Stimulated activated CD4-positive, alpha-beta T cell treated with anti-CD3 and anti-CD28 coated beads, Interleukin-4, amount 100 ng/mL, for 1 hour (primary cell): ENCODE measurements at places on chromosomes 3 and 15.
A peak's percentile ranks its signal among the peaks of the same experiment; 100 is the strongest.

DNA sequence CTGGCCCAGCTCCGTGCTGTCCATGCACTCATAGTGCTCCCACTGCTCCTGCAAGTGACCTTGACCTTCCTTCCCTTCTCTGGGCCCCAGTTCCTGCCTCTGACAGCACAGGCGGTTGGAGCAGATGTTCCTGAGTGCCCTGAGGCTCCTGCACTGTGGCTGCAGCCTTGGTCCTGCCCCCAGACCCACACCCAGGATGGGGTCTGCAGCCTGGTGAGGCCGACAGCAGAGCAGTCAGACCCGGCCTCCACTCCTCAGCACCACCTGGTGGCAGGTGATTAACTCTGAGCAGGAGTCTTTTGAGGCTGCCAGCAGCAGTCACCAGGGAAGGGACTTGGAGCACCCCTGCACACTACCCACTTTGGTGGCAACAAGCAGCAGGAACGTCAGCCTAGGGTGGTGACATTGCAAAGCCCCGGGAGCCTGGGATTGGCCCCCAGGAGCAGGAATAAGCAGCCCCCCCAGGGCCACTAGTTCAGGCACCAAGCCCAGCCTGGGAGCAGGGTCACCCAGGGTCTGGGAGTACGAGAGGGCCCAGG lies 64.6 kb downstream of the CYP11A1 start:
- DNase-seq, result peak; percentile 42

DNA sequence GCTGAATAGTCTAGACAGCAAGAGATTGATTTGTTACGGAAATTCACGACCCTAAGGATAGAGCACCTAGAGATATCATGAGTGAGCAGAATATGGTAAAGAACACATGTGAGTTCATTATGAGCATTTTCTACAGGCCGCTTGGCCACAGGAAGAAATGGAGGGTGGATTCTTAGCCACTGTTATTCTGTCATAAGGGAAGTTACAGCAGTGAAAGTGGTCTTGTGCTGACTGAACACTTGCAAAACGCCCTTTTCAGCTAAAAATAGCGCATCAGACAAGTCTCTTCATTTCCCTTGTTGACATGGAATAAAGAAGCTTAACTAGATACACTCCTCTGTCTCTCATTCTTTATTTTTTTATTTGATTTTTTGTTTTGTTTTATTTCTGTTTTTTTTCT lies 19.8 kb downstream of the DGKG start:
- no peak for DNase-seq

- no peak for DNase-seq
Measured at GRCh38 chr3:79297245-79297960, 470.4 kb downstream of the ROBO1 start.

- no peak for DNase-seq
Measured at GRCh38 chr3:188916934-188917401, 254.8 kb upstream of the TPRG1 start.

DNA sequence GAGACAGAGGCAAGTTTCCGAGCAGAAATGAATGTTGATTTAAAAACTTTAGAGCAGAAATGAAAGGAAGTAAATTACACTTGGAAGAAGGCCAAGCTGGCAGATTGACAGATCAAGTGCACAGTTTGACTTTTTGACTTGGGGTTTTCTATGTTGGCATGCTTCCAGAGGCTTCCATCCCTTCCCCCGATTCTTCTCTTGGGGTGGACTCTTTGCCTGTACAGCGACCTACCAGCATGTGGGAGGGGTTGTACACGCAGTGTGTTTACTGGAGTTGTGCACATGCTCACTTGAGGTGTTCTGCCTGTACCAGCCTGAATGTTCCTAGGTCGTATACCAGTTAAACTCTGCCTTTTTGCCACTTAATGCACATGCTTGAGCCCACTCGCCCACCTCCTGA lies 701.5 kb upstream of the GBE1 start:
- DNase-seq, result no peak

DNA sequence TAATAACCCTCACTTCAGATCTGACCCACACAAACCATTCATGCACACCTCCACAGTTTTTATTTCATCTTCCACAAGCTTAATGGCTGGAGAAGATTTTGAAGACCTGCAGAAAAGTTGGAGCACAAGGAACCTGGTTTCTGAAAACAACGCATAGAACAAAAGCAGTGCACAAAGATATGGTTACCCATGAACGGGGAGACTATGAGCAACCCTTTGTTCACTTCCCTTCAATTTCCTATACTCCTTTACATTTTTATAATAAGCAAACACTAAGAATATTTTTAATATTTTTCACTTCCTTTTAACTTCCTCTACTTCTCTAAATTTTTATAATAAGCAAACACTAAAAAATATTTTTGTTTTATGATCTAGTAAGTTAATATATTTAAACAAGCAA lies 103.5 kb upstream of the UBE2E2 start:
- DNase-seq, result no peak

DNA sequence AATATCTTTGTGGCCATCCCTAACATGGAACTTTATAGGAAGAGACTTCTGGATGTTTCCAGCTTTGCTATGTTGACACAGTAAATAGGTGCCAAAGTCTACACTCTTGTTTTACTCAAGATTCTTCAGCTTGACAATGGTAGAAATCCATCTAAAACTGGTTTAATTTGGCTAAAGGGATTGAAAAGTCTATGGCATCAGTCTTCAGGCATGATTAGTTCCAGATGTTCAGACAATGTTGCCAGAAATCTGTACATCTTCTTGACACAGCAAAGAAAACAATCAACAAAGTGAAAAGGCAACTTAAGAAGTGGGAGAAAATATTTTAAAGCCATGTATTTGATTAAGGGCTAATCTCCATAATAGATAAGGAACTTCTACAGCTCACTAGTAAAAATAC lies 130.5 kb downstream of the LRRC3B start:
- no peak for DNase-seq

DNA sequence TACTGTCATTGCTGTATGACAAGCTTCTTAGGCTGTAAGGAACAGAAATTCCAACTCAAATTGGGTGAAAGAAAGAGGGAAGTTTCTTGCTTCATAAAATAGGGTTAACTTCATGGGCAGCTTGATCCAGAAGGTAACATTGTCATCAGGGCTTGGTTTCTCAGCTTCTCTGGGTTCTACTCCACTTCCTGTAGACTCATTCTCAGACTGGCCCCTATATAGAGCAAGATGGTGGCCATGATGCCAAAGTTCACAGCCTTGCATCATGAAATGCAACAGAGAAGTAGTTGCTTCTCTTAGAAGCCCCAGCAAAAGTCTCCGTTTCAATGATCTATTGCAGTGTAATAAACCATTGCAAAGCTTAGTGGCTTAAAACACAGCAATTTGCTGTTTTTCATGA lies 33.6 kb downstream of the TMEM40 start:
- DNase-seq, result no peak

GRCh38 chr3:72664184-72664975 lies 183.9 kb downstream of the SHQ1 start:
- no peak for DNase-seq

GRCh38 chr15:44010089-44010488 lies 183.3 kb downstream of the WDR76 start:
- no peak for DNase-seq

- DNase-seq, result no peak
Measured at GRCh38 chr3:36681867-36682266, 82.5 kb downstream of the DCLK3 start.

DNA sequence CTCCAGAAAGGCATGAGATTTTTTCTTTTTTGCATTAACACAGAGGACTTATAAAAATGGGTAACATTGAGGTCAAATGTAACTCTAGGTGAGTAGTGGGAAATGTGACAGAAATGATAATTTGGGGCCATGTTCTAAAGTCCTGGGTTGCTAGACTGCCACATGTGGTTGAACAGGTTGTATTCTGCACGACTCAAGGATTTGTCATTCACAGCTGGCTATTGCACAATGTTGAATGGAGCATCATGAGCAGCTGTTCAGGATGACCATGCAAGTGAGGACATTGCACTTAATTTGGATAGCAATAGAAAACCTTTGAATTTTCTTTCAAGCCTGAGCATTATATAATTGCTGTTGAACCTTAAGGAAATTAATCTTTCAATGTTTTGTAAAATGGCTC lies 396.6 kb downstream of the NAALADL2 start:
- no peak for DNase-seq

DNA sequence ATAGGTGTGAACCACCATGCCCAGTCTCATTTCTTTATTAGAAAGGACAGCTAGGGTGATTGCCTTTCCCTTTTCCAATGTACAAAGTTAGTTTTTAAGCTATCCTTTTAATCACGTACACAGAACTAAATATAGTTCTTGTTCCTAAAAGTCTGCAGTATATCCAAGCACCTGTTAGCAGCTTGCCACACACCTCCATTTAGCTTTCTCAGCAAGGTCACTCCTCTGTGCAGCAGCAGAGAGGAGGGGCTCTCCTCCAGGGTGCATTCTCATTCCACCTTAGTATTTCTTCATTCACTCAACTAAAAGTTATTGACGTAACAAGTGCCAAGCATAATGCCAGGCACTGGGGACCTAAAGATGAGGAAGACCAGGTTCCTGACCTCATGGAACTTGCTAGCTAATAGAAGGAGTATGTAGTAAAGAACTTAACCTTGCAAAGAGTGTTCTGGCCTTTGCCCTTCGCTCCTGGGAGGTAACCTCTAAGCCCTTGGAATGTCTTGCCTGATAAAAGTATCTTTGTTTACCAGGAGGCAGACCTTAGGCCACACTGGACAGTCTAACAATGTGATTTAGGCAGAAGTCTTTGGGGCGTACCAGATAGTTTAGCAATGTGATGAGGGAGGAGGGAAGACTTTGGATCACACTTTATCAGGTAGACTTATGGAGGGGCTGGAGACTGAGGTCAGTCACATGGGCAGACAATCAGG lies 12.7 kb upstream of the PTPN9 start:
- DNase-seq, result no peak

DNA sequence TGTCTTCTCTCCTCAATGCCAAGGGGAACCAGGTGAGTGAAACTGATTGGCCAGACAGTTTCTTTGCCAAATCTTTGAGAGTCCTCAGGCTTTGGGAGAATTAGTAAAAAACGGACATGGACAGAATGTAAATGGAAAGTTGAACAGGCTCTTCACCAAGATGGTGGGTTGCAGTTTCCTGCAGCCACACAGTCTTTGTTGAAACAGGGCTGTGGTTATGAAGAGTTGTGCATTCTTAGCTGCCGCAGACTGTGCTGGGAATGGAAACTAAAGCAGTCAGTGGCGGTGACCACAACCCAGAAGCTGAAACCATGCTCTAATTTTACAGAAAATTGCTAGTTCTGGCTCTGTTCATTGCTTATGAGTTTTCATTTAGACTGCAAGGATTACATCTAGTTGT lies 42.1 kb upstream of the TASOR start:
- DNase-seq, result peak; percentile 22

GRCh38 chr3:136122006-136122405 lies 74.1 kb downstream of the MSL2 start:
- DNase-seq, result no peak

DNA sequence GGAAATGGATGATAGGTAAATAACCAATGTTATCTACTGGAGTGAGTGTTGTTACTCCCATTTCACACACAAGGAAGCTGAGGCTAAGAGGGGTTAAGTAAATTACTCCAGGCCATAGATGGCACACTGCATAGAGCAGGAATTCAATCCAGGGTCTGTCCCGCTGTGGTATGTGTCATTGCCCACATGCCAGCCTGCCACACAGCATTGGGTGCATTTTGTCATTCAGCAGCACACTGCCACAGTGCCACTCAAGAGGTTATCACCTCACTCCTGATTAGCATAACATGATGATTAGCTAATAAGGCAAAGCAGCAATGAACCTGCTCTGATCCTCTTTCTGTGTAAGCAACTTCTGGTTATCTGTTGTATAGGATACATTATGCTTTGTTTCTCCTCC lies 157.4 kb upstream of the CTNNB1 start:
- DNase-seq, result no peak

DNA sequence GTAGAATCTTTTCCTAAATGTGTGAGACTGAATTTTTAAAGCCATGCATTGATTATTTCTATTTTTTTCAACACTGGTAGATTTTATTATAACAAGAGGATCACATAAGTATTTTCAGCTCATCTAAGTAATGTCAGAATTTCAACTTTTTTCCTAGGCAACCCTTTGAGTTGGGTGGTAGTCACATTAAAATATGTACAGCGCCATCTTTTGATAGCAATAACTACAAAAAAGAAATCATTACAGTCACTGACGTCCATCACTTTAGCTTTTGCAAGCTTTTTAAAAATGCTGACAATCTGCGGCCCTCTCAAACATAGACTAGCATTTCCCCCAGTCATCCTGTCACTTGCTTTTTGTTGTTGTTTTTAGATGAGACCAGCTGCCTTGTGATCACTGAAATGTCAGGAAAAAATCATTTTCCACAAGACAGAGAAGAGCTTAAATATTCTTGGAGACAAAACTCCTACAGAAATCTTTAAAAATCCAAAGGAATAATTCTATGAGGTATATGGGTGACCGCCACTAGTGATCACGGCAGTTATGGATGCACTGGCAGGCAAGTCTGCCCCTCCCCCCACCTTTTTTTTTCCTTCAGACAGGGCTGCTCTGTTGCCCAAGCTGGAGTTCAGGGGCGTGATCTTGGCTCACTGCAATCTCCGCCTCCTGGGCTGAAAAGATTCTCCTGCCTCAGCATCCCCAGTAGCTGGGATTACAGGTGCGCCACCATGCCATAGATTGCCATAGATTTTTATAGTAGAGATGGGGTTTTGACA lies 384.0 kb upstream of the KCNMB2 start:
- no peak for DNase-seq

GRCh38 chr3:152202976-152203626 lies 65.6 kb upstream of the MBNL1 start:
- DNase-seq, result no peak

DNA sequence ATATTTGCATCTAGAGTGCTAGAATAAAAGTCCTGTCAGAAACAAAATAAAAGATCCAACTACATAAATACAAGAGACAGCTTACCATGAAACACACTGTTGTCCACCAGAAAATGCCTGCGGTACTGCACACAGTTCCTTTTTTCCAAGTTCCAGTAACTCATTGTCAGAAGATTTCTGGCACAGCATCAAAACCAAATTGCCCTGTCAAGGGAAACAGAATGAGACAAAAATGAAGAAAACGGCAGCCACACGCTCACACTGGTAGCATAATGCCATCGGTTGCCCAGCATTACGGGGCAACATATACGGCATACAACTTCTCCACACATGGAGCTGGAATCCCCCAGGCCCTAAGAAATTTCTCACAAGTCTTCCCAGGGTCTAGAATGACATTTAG lies 40.8 kb downstream of the PLCH1 start:
- DNase-seq, result no peak
